Esophagus squamous epithelium (tissue), 5 donors: ENCODE measurements at places on chromosomes 6 and 20. TPM values are rescaled to one million over a fixed set of nuclear protein-coding genes. Genes with fewer than 3 reads are reported as not detected.
A peak's percentile ranks its signal among the peaks of the same experiment; 100 is the strongest.

Gene SDHAF4
- 2.0 TPM for total RNA-seq

Gene FILIP1
- total RNA-seq: 13.4 TPM

Gene RAB44
- 0.76 TPM for total RNA-seq

Gene UBD
- total RNA-seq: 1.6 TPM

Gene CDC25B
- total RNA-seq: 16.9 TPM

Gene SNX21
- total RNA-seq: 37.4 TPM

Gene CGA
- total RNA-seq: not detected

Gene TCF15
- total RNA-seq: not detected

Gene HLA-DQB1
- 9.3 TPM for total RNA-seq

Gene CALHM4
- total RNA-seq: not detected

Gene HLA-DRB1
- total RNA-seq: 20.2 TPM

Gene MRPL2
- total RNA-seq: 29.1 TPM

- DNase-seq: no peak
Measured at GRCh38 chr6:18323935-18324705, 59.8 kb upstream of the DEK start.

DNA sequence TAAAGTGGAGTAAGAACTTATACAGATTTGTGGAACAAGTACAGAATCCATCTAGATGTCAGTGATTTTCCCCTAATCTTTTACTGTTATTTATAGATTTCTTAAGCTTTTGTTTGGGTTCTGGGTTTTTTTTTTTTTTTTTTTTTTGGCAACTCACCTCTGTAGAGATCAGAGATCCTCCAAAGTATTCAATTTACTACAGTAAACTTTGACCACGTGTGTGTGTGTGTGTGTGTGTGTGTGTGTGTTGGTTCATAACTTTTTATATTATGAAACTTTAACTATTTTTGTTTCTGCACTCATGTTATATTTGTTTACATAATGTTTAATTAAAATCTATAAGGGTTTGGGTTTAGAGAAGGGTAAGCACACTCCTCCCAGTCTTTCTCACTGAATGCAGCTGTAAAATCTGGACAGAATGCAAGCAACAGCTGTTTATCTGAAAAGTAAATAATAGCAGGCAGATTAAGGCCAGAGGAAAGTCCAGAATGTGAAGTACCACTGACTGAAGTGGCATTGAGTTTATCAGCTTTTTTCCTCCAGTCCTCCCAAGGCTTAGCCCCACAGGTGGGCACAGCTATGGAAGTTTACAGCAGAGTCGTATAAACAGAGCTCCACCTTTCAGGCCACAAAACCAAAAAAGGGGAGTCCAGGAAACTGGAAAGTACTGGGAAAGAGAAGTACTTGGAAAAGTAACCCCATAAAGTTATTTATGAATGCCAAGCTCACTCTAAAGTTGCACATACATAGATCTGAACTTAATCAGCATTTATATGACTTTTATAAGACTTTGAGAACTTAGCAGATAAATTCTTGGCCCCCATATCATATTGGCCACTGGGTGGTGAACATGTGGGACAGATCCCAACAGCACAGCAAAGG lies 43.0 kb upstream of the CD2AP start:
- no peak for DNase-seq

GRCh38 chr6:25277386-25277785 lies 1.8 kb upstream of the CARMIL1 start:
- DNase-seq: no peak

- DNase-seq: no peak
Measured at GRCh38 chr6:146829792-146830565, 231.2 kb downstream of the ADGB start.

DNA sequence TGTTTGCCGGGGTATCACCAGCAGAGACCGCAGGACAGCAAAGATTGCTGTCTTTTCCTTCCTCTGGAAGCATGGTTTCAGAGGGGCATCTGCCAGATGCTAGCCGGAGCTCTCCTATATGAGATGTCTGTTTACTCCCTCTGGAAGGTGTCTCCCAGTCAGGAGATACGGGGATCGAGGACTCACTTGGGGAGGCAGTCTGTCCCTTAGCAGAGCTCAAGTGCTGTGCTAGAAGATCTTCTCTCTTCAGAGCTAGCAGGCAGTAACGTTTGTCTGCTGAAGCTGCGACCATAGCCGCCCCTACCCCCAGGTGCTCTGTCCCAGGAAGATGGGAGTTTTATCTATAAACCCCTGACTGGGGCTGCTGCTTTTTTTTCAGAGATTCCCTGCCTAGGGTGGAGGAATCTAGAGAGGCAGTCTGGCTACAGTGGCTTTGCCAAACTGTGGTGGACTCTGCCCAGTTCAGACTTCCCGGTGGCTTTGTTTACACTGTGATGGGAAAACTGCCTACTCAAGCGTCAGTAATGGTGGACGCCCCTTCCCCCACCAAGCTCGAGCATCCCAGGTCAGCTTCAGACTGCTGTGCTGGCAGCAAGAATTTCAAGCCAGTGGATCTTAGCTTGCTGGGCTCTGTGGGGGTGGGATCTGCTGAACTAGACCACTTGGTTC lies 133.0 kb upstream of the FLRT3 start:
- DNase-seq: no peak

DNA sequence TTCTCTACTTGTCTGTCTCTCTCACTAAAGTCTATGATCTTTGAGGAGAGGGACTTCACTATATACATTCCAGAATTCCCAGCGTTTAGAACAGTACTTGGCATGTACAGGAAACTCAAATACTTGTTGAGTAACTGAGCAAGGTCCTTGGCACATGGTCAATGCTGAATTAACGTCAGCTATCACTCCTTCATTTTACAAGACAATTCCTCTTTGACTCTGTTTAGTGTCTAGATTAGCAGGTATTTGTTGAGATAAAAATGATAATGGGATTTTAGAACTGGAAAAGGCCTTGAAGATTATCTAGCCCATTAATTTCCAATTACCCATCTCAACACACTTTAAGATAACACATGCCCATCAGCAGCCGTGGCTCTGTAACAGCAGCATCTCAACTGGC lies 6.6 kb upstream of the GUCA1B start:
- DNase-seq: no peak

- DNase-seq: no peak
Measured at GRCh38 chr20:62921119-62921687, 5.1 kb downstream of the DIDO1 start.

- no peak for DNase-seq
Measured at GRCh38 chr6:163151212-163151611, 263.3 kb upstream of the QKI start.

DNA sequence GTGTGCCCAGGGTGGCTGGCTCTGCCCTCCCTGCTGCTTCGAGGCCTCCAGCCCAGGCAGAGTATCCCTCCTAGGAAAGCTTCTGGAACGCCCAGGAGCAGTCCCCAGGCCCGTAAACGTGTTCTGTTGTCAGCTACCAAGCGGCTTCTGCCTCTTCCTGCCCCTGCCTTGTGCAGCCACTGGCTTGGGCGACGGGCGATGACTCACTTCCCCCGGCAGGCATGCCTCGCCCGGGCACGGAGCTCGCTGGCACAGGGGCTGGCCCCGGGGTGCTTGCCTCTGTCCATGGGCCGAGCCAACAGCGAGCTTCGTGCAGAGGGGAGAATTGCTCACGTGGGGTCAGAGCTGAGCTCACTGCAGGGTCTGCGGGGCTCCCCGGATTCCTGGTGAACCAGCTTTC lies 86.7 kb upstream of the THBS2 start:
- DNase-seq: no peak

GRCh38 chr20:10469599-10469998 lies 34.5 kb downstream of the SLX4IP start:
- no peak for DNase-seq

- no peak for DNase-seq
Measured at GRCh38 chr6:148611213-148611612, 135.6 kb upstream of the UST start.

- DNase-seq: no peak
Measured at GRCh38 chr6:144921206-144921975, 636.3 kb downstream of the UTRN start.

DNA sequence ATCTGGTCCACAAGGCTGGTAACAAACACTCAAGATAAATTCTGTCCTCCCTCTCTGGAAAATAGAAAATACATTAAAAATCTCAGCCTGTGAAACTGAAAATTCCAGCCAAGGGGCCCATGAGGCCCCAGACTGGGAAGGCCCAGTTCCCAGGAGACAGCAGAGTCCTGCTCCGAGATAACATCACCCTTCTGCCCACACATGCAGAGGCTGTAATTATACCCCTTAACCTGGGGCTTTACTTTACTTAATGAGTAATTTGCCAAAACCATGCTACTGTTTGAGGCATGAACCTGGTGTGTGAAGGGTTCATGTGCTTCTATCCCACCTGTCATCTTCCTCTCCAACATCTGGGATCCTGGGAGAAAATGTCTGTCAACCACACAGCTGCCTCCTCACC lies 398.9 kb upstream of the SULF2 start:
- DNase-seq: no peak

- no peak for DNase-seq
Measured at GRCh38 chr6:163760860-163761259, 346.3 kb downstream of the QKI start.

GRCh38 chr6:109362102-109362884 lies 20.0 kb downstream of the CD164 start:
- DNase-seq: no peak

GRCh38 chr6:132391391-132392269 lies 9.6 kb downstream of the MOXD1 start:
- peak; percentile 2 for DNase-seq

- DNase-seq: no peak
Measured at GRCh38 chr6:13507306-13507860, 20.0 kb upstream of the GFOD1 start.

DNA sequence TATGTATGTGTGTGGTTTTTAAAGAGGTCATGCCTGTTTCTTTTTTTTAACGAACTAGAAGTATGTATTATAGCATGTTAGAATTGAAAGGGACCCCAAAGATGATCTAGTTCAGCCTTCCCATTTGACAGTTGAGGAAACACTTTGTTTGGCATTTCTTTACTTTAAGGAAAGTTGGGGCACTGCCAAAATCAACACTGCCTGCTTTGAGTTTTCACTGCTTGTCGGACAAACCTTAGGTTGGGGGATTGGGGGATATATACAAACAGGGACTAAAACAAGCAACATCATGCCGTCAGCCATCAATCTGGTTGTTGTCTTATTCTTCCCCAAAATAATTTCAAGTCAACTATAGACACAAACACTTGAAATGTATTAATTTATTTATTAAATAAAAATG lies 14.1 kb upstream of the CALHM6 start:
- DNase-seq: no peak

GRCh38 chr6:69138893-69139494 lies 503.9 kb downstream of the ADGRB3 start:
- no peak for DNase-seq

DNA sequence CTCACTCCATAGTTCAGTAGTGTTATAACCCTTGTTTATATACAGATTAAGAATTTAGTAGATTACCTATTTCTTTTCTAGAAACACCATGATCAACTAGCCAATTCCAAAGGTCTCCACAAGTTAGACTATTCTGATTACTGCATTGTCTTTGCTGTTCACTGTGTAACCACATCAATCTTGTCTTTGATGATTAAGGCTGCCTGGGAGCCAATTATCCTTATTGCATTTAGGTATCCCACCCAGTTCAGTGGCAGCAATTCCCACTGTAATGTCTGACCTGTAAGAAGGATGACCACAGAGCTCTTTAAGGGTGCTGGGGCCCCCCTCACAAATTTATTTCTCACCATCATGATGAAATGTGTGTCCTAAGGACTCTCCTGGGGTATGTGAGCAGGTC lies 40.2 kb downstream of the PKIB start:
- no peak for DNase-seq

DNA sequence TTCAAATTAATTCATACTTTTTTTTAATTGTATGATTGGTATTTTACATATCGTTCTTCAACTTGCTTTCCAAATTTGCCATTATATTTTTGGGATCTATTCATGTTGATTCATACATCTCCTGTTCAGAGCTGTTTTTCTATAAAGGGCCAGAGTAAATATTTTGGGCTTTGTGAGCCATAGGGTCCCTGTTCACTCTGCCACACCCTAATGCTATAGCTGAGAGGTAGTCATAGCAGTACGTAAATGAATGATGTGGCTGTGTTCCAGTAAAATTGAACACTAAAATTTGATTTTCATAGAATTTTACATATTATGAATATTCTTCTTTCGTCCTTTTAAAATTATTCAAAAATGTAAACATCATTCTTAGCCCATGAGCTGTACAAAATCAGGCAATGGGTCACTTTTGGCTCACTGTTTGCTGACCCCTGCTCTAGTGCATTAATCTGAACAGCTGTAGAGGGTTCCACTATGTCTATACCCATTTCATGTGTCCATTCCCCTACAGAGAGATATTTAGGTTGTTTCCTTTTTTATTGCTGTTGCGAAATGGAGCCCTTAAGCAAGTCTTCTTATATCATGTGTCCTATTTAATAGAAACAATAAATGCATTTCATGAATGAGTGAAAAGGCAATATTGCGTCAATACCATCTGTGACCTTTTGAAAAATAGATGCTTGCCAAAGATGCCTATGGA lies 136.4 kb upstream of the SALL4 start:
- no peak for DNase-seq

- DNase-seq: no peak
Measured at GRCh38 chr6:157539900-157540752, 159.1 kb downstream of the ZDHHC14 start.

DNA sequence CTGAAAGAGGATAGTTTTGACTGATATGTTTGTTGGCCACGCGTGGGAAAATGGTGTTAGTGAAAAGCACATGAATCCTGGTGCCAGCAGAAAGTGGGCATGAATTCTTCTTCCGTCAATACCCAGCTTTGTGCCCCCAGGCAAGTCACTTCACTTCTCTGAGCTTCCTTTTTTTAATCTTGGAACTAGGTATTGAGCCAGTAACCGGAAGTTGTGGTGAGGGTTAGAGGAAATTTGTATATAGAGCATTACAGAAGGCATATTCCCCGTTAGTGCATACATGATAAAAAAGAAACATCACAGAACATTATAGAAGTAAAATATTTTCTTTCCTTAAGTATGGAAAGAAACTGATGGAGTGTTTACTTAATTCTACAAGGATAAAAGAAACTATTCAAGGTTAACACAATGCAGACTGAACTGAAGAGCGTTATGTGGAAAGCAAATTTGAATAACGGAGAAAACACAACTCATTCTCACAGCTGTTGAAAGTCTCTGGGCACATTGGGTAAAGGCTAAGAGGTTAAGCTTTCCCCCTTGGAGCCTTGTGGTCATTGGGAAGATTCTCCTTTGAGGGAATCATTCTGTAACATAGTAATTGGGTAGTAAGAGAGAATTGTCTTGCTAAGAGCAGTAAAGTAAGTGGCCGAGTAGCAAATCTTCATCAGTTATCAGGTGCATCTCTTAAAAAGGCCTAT lies 223.1 kb downstream of the BCAS1 start:
- DNase-seq: no peak
